Karpas-422 (cell line): ENCODE measurements at places on chromosomes 2 and 18. TPM values are rescaled to one million over a fixed set of nuclear protein-coding genes. Genes with fewer than 3 reads are reported as not detected.

MRPL33 gene
- 54.9 and 112 TPM in 2 replicates for total RNA-seq

NXPH2 gene
- total RNA-seq: not detected in 2 replicates

MRPL30 gene
- total RNA-seq: 32.1 and 47.1 TPM in 2 replicates

MOGAT1 gene
- not detected in 2 replicates for total RNA-seq

UGT1A4 gene
- not detected in 2 replicates for total RNA-seq

KATNAL2 gene
- 14.5 and 29.5 TPM in 2 replicates for total RNA-seq

ASTL gene
- total RNA-seq: not detected in 2 replicates

OR6B3 gene
- total RNA-seq: not detected in 2 replicates

FAM117B gene
- total RNA-seq: 4.6 and 8.0 TPM in 2 replicates

REG3A gene
- total RNA-seq: not detected in 2 replicates

AOX1 gene
- 0.37 TPM in 1 of 2 replicates, not detected in the other for total RNA-seq

OSR1 gene
- not detected in 2 replicates for total RNA-seq

DNA sequence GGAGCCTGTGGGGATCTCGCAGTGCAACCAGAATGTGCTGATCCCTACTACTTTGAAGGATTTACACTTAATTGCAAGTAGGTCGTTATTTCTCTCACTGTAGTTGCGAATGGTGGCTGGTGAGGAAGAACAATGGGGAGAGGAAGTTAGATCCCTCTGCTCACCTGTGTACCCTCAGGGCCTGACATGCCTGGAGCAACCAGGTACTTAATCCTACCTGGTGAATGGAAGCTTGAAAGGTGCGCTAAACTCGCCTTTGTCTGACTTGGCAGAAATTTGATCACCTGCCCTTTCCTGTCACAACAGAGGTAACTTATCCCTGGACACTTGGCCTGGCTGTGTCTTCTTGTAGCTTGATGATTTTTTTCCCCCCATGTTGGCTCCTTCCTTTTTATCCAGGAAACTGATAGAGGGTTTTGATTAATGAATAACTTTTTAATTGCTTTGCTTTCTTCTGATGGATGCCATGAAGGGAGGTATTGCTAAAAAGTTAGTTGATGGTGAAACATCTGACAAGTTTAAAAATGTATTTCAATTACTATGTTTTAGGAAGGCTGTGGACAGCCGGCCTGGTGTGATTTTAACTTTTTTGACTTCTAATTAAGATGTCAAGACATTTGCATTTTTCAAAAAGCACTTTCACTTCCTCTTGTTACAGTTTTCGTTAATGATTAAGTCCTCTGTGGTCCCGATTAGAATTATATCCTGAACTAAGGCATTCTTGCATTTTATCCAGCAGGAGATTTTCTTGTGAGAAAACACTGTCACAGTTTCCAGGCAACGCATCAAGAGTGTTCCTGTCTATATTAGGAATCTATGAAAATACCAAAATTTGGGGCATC, 9.2 kb downstream of the SGPP2 start:
- DNase-seq: peak; percentile 74

- DNase-seq: no peak
Observed at GRCh38 chr2:24945907-24946306, 25.8 kb downstream of the DNAJC27 start.

GRCh38 chr2:200596774-200597570, 11.2 kb downstream of the AOX1 start:
- DNase-seq: no peak

- no peak for DNase-seq
Observed at GRCh38 chr2:63049970-63050333, 678 bp upstream of the OTX1 start.

DNA sequence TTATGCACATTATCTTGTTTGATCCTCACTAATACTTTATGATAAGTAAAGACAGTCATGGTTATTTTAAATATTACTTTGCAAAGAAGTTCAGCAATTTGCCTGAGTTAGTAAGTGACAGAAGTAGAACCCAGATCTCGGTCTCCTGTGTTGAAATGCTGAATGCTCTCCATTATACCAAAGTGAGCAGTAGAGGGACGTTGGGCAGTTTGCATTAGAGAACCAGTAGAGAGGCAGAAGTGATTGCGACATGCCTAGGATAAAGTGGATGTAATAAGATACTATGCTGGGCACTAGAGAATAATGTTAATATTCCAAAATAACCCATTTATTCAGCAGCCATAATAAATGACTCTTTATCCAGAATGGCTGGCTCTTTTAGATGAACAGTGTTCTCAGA, 201.0 kb downstream of the PMAIP1 start:
- no peak for DNase-seq

DNA sequence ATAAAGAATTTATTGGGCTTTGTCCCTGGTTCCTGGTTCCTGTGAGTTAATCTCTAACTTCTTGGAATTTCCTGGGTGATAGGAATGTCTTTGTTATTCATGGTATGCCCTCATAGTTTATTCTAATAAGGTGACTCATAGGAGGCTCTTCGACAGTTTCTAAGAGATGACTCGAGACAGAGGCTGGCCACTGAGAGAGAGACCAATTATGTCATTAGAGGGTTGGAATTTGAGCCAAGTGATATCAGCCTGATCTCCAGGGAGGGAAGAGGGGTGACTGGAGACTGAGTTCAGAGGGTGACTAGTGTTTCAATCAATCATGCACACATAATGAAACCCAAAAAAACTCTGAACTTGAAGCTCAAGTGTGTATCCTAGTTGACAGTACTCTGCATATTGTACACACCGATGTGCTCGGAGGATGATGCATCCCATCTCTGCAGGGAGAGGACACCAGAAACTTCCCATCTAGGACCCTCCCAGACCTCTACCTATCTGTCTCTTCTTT, 185.7 kb downstream of the MTCL1 start:
- no peak for DNase-seq

- DNase-seq: no peak
Observed at GRCh38 chr2:162635706-162636105, 202.9 kb downstream of the KCNH7 start.

DNA sequence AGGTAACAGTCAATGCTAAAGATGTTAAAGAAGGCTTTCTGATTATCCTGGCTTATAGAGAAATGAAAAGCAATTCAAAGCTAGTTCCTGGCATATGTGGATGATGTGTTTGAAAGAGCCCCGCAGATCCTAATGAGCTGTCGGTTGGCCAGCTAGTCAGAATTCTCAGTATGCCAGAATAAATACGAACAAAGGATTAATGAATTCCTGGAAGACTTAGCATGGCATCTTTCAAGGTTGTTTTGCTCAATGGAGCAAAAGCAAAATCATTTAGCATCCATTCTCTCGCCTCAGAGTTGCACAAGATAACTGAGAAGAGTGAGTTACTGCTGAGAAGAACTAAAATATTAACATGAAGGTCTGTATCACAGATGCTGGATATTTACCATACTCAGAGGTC, 307.6 kb downstream of the RIT2 start:
- no peak for DNase-seq

GRCh38 chr2:170009209-170009608, 168.7 kb upstream of the MYO3B start:
- DNase-seq: no peak

GRCh38 chr2:70679259-70679658, 88.7 kb downstream of the ADD2 start:
- no peak for DNase-seq

- no peak for DNase-seq
Observed at GRCh38 chr2:207683879-207684627, 27.4 kb upstream of the CCNYL1 start.

DNA sequence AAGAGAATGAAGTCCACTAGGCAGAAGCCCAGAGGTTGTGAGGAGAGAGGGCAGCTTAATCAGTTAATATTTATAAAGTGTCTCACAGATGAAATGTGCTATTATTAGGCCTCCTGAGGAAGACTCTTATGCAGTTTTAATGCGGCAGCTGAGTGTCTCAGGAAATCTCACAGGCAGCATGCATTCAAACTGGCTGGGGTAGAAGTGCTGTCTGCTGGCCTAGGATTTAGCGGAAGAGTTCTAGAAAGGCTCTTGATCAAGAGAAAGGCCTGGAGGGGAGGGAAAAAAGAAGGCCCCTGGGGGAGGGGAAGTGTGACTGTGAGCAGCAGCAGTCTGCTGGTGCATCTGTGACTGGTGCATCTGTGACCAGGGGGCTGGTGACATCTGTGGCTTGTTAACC, 133.0 kb downstream of the FSHR start:
- no peak for DNase-seq

- DNase-seq: no peak
Observed at GRCh38 chr2:130251873-130252620, 53.8 kb upstream of the TUBA3E start.

GRCh38 chr2:121044412-121044811, 240.6 kb downstream of the TFCP2L1 start:
- DNase-seq: peak; percentile 45

GRCh38 chr2:196268538-196269338, 97.4 kb upstream of the STK17B start:
- peak; percentile 77 for DNase-seq

GRCh38 chr2:61470122-61470951, 550 bp downstream of the USP34 start:
- DNase-seq: peak; percentile 93

- DNase-seq: no peak
Observed at GRCh38 chr2:27736031-27736889, 35.3 kb upstream of the MRPL33 start.

DNA sequence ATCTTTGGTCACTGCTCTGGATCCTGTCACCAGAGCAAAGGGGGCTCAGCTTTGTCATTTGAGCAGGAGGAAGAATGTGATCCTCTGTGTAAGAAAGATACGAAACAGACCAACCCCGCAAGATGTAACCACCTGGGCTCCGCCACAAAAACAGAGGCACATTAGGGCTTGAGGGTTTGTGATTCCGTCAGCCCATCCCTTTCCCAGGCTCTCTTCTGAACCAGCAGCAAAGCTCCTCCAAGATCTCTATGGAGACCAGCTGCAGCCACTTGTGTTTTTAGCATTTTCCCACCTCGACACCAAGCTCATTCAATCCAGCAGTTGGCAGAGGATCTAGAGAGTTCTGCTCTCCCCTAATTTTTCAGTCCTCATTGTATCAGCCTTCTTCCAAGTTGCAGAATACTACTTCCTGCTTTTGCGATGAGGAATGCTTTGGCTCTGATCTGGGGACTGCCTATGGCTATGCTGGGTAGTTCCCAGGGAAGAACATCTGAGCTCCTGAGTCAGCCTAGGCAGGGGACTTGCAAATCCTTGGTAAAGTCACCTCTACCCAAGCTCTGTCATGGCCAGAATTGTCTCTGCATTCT, 139.6 kb upstream of the RAB12 start:
- no peak for DNase-seq

DNA sequence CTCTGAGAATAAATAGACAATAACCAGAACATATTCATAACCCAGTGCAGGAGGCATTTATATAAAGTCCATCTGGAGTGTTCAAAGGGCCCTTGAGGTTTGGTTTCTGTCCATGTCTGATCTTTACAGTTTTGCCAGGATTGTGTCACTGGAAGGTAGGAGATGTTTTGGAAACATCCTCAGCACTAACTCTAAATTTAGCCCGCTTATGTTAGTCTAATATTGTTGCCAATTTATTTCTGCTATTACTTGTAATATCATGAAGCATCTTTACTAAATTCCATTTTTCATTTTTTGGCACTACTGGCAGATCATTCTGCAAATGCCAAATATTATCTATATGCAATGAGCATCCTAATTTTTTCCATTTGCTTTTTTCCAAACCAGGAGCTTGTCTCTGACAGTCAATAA, 22.4 kb upstream of the REV1 start:
- no peak for DNase-seq

- no peak for DNase-seq
Observed at GRCh38 chr2:97688062-97688827, 18.7 kb downstream of the C2orf92 start.

DNA sequence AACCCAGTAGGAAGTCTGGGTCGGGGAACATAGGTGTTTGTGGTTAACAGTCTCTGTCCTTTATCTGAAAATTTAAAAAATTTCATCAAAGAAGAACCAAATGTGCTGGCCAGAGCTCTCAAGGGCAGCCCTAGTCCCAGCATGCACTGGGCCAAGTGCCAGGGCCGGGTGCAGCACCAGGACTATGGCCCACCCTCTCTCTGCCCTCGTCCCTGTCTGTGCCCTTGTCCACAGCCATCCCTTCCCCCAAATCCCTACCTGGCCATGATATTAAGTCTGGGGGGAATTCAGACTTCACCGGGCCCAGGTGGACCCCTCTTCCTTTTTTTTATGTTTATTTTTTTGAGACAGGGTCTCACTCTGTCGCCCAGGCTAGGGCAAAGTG, 14.4 kb upstream of the ZFP36L2 start:
- no peak for DNase-seq

DNA sequence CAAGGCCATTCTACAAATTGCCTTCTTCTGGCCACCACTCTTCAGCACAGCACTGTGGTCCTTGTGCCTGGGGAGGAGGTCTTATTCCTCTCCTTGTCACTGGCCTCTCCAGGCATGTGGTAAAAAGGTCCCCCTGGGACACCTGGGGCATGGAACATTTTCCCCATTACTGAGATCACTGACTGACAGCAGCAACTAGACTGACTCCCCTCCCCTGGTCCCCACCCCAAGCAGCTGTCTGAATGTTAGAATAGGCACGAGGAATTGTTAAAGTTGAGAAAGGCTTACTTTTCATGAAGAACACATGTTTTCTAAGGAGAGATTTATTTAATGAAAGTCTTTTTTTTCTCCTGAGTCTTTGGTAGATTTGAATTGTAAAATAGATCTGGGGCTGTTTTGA, 39.5 kb upstream of the RTN4 start:
- no peak for DNase-seq

DNA sequence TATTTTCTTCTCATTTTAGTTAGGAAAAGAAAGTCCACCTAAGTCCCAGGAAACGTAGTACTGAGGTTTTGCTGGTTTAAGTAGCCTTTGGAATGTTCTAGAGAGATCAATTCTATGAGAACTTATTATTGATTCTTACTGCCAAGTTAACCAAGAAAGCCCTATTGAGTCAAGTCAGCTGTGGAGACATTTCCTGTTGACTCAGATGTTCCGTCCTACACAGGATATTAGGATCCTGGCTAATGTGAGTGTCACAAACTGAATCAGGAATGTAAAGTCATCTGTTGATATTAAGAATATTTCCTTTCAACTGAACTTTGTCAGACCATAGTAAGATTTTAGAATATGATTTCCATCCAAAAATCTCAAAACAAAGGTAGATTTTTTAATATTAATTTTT, 654.3 kb downstream of the LRRTM4 start:
- DNase-seq: no peak

- DNase-seq: no peak
Observed at GRCh38 chr18:63258749-63259566, 60.6 kb downstream of the BCL2 start.
